GM23248 (cell line): ENCODE measurements at places on chromosomes 6 and 20.

DNA sequence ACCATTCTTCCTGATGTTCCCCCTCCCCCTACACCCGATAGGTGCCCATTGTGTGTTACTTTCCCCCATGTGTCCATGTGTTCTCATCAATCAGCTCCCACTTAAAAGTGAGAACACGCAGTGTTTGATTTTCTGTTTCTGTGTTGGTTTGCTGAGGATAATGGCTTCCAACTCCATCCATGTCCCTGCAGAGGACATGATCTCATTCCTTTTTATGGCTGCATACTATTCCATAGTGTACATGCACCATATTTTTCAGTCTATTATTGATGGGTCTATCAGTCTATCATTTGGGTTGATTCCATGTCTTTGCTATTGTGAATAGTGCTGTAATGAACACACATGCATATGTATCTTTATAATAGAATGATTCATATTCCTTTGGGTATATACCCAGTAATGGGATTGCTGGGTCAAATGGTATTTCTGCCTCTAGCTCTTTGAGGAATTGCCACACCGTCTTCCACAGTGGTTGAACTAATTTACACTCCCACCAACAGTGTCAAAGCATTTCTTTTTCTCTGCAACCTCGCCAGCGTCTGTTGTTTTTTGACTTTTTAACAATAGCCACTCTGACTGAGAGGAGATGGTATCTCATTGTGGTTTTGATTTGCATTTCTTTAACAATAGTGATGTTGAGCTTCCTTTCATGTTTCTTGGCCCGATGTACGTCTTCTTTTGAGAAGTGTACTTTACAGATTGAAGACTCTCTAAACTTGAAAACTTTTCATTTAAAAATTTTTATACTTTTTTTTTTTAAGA, 41.0 kb upstream of the GCNT2 start:
- no peak for DNase-seq

DNA sequence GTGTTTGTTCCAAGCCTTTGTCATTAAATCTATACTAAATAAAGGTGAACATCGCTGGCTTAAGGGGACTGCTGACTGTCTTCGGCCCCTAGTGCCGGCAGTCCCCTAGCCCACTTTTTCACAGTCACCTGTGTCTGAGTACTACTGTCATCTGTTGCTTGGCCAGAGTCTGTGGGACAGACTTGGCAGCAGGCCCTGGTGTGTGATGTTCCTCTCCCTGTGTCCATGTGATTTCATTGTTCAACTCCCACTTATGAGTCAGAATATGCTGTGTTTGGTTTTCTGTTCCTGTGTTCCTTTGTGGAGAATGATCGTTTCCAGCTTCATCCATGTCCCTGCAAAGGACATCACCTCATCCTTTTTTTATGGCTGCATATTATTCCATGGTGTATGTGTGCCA, 133.4 kb downstream of the HAO1 start:
- peak; percentile 8 for DNase-seq

DNA sequence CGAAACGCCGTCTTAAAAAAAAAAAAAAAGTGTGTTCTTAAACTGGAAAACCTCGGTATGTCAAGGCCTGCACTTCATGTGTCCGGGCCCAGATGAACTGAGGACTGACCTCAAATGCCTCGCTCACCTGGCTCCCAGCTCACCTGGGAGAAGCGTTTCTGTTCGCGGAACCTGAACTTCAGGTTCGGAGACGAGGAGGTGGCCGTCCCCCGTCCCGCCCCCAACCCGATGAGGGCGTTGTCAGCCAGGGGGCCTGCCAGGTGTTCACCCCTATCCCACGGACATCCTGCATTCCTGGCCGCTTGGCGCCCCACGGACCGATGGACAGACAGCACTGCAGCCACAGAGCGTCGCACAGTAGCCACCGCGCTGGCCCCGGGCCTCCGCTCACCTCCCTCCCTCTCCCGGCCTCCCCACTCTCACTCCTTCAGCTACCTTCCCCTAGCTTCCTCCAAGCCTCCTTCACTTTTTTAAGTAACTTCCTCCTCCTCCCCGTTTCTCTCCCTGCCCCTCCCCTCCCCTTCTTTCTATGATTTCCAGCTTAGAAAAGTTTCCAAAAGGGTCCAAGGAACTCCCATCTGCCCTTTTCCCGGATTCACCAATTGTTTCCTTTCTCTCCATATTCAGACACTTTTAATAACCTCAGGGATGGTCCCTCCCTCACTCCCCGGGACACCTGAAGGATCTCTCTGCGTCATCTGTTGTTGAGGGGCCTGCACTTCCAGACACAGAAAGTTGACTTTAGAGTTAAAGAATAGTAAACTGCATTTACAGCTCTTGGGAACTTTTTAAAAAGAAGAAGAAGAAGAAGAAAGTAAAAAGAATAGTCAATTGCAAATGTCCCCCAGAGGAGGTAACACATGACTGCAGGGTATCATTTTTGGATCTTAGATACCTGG, 22.7 kb upstream of the MCM3 start:
- DNase-seq: no peak

DNA sequence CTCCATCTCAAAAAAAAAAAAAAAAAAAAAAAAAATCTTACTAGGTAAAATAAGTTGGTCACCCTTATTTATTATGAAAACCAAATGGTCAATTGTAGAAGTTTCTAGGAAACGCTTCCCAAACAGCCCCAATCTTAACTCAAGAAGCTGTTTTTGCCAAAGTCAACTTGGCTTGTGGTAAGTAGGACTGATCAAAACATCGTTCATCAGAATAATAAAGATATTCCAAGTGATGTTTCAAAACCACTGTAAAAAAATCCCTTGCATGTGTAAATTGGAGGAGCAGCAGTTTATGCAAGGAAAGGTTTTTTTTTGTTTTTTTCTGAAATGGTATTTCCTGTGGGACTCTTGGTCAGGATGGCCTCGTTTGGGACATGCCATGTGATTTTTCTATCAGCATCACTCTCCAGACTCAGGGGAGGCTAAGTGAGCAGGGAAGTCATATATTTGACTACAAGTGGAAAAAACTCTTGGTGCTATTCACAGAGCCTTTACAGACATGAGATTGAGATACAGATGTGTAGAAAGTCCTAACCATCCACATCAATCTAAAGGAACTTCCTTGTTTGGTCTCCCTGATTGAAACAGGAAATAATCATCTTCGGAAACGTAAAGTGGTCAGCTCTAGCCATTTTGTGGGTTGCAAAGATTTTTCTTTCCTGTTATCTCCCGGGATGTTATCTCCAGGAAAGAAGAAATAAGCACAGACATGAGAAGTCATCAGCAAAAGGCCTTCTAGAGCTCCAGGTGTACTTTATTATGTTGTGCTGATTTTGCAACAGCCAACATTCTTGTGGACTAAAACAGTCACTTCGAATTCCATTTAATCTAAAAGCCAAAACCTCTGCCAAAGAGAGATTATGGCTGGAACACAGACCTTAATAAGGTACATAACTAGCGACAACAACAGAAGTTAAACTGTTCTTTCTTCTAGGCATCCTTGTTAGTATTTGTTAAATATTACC, 177.8 kb downstream of the EDN1 start:
- no peak for DNase-seq

DNA sequence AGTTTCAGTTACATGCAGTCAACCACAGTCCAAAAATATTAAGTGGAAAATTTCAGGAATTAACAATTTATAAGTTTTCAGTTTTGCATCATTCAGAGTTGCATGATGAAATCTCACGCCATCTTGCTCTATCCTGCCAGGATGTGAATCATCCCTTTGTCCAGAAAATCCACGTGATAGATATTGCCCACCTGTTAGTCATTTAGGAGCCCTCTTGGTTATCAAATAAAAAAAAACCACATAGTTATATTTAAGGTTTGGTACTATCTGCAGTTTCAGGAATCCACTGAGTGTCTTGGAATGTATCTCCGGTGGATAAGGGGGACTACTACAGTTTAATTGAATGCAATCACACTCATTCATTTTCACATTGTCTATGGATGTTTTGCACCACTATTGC, 1249.0 kb upstream of the CITED2 start:
- peak; percentile 70 for DNase-seq

DNA sequence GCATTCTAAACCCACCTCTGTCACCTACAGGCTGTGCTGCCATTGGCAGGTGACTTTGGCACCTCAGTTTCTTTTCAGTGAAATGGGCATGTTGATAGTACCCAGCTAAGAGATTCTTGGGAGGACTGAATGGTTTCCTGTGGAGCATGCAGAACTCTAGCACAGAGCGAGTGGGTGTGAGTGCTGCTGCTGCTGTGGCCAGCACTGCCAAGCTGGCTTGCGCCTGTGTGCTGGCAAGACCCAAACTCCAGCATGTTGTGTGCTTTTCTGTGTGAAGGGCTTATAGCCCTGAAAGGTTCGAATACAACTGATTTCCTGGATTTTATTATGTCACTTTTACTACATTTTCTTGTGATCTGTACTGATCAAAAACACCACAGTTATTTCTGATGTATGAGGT, 78.1 kb upstream of the KIF25 start:
- no peak for DNase-seq
